Stimulated activated CD4-positive, alpha-beta T cell treated with anti-CD3 and anti-CD28 coated beads, Interleukin-15, amount 100 ng/mL, for 48 hours (primary cell): ENCODE measurements at places on chromosomes 5 and 9.

DNA sequence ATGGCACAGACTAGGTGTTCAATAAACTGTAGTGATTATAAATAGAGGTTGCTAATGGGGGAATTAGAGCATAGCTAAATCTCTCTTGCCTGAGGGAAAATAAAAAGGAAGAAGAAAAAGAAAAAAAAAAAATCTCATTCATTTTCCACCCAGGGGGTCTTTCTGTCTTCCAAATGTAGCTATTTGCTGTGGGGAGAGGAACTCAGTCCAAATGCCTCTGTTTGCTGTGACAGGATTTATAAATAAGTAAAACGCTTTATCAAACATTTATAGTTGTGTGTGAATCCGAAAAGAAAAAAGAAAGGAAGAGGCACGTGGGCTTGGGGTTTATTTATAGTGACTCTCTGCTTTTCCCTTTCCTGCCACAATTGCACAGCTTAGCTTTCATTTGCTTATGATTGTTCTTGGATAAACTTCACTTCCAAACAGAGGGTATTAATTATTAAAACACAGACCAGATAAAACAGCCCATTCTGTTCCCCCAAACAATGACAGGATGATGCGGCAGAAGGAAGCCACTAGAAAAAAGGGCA is 245.7 kb downstream of the ASTN2 start:
- DNase-seq, result no peak

- no peak for DNase-seq
Measured at GRCh38 chr5:36436306-36436705, 134.6 kb upstream of the RANBP3L start.

DNA sequence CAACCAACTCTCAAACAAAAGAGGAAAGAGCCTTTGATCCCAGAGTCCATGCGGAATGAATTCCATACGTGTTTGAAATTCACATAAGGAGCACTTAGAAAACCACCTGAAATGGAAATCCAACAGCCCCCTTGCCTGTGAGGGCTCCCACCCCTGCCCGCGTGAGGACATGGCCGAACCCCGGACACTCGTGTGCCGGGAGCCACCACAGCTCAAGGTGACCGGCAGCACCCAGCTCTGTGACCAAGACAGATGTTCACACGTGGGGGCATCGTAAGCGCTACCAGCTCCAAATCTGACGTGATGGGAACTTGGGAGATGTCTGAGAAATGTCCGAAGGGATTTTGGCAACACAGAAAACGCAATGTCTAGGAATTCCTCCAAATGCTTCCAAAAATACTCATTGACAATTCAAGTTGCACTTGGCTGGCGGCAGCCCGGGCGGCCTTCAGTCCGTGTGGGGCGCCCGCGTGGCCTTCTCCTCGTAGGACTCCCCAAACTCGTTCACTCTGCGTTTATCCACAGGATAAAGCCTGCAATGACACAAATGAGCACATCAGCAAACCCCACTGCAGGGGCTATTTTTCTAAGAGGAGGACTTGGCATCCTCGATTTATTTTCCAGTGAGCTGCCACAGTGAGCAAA is 23.2 kb upstream of the TERT start:
- no peak for DNase-seq

- DNase-seq, result no peak
Measured at GRCh38 chr5:86152988-86153560, 464.7 kb upstream of the COX7C start.

GRCh38 chr9:698276-698675 is 143.2 kb upstream of the DMRT1 start:
- DNase-seq, result no peak

DNA sequence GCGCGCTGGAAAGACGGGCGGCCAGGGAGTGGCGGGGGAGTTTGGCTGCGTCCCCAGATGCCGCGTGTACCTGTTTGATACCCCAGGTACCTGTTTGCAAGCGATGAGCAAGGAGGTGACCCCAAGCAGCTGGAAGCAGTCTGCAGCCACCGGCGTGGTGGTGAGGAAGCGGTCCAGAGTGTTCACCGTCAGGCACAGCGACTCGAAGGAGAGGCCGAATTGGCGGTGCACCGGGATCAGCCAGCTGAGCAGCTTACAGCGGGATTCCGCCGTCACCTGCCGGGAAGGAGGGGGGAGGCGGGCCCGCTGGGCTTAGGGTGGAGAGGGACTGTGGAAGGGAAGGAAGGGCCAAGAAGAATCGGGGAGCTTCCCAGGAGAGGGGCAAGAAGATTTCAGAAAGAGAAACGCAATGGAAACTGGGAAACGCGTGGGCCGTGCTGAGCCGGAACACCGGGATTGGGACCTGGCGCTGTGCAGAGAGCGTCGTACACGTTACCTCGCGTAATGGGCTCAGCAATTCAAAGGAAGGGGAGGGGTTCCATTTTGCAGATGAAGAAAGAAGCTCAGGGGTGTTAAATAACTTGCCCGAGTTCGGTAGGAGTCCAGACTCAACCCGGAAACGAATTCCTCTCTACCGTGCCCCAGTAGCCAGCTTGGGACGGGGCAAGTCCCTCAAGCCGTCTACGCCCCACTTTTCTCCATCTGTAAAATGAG is 980 bp downstream of the CCNO start:
- no peak for DNase-seq

- DNase-seq, result no peak
Measured at GRCh38 chr5:107502676-107503060, 168.1 kb downstream of the EFNA5 start.

DNA sequence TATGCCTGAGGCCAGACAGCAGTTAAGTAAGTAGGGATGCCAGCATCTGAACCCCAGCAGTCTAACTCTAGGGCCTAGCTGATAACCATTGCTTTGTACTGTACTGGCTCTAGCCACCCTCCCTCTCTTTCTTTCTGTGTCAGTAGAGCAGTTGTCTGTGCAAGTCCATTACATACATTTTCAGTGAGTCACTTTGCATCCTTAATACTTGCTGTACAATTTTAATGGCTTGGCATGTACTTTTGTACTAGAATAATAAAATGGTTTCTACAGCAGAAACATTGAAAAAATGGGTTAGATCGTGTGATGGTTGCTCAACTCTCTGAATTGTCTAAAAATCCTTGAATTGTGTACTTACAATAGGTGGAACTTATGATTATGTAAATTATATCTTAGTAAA is 1.5 kb upstream of the TTC39B start:
- DNase-seq, result no peak

DNA sequence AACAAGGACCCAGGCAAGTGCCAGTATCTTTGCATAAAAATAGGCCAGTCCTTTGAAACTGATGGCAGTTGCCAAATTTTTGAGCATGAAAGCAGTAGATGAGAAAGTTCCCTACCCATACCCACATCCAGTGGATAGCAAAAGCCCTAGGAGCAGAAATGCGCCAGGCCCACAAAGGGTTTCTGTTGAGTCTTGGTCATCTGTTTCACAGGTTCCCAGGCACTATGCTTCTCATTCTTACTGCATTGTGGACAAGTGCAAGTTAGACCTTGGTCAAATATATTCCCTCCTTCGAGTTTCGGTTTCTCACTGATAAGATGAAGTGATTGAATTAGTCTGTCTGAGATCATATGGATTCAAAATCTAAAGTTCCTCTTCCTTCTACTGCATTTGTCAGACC is 152.3 kb downstream of the NR3C1 start:
- DNase-seq, result no peak

DNA sequence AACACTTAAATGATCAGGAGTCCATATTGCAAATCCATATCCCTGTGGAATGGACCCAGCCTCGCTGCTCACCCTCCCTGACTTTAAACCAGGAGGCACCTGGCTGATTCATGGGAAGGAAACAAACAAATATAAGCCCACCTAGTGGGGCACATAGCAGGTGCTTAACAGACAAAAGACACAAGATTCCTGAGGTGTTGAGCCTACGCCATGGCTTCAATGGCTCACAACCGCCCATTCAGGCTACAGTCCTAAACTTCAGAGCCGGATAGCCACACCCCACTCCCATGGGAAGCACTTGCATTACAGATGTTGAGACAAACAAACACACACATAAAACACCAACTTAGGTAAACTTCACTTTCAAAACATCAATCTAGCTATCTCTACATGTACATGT is 359.9 kb downstream of the ICE1 start:
- no peak for DNase-seq

GRCh38 chr5:149285153-149285552 is 13.5 kb downstream of the AFAP1L1 start:
- no peak for DNase-seq

GRCh38 chr5:117657541-117657940 is 1082.9 kb upstream of the SEMA6A start:
- DNase-seq, result no peak

- DNase-seq, result no peak
Measured at GRCh38 chr5:73444499-73445438, 3.8 kb downstream of the FOXD1 start.

GRCh38 chr5:85656050-85656449 is 961.7 kb upstream of the COX7C start:
- DNase-seq, result no peak

DNA sequence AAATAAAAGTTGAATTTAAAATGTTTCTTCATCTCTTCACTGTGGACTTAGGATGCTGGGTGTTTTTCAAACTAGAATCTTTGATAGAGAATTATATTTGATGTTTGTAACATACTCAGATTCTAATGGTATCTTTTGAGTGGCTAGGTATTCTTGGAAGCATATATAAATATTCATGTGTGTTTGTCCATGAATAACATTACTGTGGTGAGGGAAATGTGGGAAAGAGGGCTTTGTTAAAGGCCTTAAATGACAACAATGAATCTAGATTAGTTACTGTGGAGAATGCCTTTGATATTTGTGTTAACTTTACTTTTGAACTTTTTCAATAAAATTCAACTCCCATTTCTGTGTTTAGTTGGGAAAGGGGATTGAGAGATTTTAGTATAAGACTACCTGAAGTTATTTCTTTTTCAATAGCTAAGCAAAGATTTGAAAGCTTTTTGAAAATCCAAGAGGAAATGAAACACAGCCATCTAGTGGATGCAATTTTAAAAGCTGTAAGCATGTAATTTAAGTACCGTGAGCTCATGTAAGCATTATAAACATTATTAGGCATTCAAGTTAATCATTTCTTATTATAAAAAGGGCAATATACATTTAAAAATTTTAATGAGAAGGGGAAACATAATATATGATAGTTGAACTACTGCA is 69.6 kb downstream of the CCDC171 start:
- no peak for DNase-seq

DNA sequence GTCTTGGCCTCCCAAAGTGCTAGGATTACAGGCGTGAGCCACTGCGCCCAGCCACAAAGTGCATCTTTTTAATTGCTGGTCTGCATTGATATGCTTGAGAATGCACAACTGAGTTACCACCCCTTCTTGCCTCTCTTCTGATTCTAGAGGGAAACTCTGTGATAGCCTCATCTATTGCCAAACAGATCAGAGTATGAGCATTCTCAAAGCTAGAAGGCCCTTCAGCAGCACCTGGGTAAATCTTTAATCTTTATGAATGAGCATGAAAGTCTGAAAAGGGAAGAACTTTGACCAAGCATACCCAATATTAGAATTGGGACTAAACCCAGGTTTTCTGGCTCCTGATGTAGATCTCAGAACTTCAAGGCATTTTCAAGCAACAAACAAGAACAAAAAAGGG is 298.3 kb upstream of the TNC start:
- no peak for DNase-seq

DNA sequence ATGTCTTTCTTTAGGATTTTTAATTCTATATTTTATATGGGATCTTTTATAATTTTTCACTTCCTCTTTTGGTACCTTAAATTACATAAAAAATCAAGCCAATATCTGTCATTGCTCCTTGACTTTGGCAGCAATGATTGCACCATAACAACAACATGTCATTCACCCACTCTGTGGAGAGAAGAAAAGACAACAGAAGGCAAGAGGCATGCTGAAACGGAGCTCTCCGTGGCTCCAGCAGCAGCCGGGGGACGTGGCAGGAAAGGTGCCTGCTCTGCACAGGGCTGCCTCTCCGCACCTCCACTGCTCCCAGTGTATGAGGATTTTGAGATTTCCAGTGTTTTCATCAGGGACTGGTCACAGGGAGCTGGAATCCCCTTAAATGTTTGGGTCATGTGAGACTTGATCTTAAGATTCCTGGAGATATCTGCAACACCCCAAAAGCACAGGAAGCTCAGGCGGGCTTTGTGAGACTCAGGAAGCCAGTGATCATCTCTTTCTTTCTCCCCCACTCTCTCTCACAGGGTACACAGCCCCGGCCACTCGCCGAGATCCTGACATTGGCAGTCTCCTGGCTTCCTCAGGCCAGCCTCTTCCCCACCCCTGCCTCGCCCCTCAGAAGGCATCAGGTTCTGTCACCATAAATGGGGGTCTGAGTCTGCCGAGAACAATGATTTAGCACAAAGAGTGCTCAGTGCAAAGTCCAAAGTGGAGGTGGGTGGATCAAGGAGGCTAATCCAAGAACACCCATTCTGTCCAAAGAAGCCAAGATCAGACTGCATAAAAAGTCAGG is 74.6 kb downstream of the ACTL7B start:
- DNase-seq, result no peak

- no peak for DNase-seq
Measured at GRCh38 chr9:93593144-93593658, 16.8 kb downstream of the PHF2 start.

- no peak for DNase-seq
Measured at GRCh38 chr9:114223564-114224246, 68.4 kb downstream of the COL27A1 start.

DNA sequence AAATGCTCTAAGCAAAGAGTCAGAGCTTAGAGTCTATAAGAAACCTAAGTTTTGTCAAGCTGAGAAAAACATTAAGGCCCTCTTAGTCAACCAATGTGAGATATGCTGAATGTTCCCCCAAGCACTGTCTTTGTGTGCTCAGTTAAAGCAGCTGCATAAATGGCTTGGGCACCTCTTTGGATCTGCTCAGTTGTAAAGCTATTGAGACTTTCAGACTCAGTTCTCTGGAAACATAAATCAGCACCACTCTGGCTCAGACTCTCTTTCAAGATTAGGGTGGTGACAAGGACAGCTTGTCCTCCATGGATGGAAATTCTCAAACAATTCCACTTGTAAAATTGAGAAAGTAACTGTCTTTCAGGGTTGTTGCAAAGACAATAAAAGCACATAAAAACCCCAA is 807.9 kb downstream of the PRELID2 start:
- DNase-seq, result no peak

GRCh38 chr5:122849771-122850170 is 4.4 kb downstream of the SNX24 start:
- no peak for DNase-seq

GRCh38 chr5:142544071-142544753 is 141.7 kb downstream of the FGF1 start:
- DNase-seq, result no peak

DNA sequence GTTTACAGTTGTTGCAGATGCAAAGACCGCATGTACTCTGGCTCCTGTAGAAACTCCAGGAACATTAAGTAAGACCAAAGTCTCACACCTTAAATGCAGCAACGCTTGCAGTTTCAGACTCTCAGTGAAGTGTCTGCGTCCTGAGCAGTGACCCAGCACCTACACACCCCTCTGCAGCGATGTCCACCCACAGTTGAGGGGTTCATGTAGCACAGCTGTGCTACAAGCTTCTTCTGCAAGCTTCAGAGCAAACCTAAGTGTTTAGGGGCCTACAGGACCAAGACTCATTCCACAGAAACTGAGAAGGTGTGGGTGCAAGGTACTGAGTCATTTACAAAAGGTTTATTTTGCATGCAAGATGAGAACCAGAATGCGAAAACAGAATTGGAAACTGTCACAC is 191.0 kb downstream of the IRX2 start:
- DNase-seq, result no peak
